CD4-positive, alpha-beta T cell treated with Interleukin-10 for 1 hour (primary cell): ENCODE measurements at places on chromosomes 3 and 15.

DNA sequence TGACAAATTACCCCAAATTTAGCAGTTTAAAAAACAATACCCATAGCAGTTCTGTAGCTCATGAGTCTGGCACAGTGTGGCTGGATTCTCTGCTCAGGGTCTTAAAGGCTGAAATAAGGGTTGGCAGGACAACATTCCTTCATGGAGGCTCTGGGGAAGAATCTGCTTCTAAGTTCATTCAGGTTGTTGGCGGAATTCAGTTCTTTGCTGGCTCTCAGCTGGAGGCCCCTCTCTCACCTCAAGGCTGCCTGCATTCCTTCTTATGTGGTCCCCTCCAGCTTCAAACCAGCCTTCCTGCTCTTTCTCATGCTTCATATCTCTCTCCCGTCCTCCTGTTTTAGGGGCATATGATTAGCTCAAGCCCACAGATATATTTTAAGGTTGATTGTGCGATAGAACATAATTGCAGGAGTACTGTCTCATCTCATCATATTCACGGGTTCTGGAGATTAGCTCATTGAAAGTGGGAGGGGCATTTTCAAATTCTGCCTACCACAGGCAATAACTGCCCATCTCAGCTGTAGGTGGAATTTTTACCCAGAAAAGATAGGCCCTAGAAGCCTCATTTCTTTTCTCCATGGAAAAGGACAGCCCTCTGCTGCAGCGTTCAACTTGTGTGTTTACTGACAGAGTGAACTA is 5.6 kb upstream of the ZBTB47 start:
- DNase-seq: no peak

GRCh38 chr15:29685156-29686078 is 136.9 kb downstream of the TJP1 start:
- DNase-seq: no peak

- no peak for DNase-seq
Observed at GRCh38 chr15:52728899-52729298, 49.7 kb upstream of the ATOSA start.

- no peak for DNase-seq
Observed at GRCh38 chr15:80992006-80992405, 2.4 kb upstream of the MESD start.

DNA sequence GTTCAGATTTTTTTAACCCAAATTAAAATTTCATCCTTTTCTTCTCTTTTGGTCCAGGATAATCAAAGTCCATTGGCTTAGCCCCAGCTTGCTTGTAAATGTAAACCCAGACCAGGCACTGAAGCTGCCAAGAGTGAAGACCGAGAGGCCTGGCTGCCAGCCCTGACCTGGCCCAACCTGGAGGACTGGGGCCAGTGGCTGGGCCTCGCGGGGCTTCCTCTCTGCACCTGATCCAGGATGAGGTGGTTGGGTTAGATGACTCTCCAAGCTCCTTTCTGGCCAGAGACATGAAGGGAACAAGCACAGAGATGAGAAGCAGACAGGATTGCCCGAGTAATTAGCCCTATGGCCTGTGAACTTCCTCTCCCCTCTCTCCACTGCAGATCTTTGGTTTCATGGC is 50.6 kb downstream of the CMTM6 start:
- DNase-seq: no peak

DNA sequence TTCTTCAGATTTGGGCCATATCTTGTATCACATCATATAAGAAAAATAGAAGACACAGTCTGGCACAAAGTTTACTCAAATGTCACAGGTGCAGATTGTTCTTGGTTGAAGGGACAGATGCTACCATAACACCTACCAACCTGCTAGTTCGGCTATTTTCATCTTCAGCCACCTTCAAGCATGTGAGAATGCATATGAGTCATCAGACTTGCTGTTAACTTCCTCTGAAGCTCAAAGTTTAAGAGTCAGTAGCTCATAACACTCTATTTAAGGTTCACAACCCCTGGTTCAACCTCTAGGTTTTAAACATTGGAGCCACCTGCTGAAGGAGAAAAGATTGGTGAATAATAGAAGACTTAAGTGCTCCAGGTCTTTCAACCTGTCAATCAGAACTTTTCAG is 522.8 kb downstream of the NLGN1 start:
- no peak for DNase-seq

DNA sequence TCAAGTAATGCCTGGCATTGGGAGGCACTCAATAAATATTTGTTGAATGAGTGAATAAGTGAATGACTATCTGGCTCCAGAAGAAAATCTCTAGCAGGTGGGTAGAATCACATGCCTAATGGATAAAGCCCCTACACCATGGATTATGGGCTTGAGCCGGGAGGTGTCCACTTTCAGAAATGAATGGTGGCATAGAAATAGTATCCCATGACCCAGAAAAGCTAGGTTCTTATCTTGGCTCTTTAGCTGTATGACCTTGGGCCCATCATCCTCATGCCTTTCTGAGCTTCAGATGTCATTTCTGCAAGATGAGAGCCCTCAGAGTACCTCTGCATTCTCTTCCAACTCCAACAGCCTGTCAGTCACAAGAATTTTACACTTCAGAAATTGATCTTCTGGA is 37.3 kb upstream of the TNIK start:
- no peak for DNase-seq

GRCh38 chr3:112043621-112044201 is 9.2 kb downstream of the TMPRSS7 start:
- peak; percentile 67 for DNase-seq

DNA sequence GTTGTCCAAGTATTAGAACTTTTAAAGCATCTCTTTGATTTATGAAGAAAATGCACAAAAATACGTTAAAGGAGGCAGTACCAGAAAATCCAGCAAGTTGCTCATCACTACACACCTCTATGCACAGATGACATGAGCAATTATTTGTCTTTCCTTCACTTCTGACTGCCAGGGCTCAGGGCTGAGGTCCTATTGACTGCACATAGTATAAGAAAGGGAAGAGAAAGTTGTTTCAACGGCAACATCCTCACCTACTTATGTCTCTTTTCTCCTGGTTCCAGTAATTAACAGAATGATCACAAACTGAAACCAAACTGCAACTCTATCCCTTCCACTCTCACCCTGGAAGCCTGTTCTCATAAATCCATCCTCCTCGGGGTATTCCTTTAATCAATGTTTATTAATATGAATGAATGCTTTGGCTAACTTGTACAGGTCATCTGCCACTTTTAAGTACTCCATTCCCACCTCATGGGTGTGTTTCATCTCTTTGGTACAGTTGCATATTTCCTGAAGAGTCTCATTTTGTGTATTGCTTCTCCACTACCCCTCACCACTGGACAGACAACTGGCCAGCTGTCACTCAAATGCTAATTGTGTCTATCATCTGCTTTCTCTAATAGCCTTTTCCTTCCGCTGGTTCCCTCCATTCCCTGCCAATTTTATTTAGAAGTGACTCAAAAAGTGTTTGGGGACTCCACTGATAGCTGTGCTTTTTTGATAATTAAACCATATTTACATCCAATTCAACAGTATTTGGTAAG is 34.5 kb downstream of the RAB27A start:
- DNase-seq: no peak

- DNase-seq: no peak
Observed at GRCh38 chr3:14278265-14278798, 99.7 kb downstream of the LSM3 start.

DNA sequence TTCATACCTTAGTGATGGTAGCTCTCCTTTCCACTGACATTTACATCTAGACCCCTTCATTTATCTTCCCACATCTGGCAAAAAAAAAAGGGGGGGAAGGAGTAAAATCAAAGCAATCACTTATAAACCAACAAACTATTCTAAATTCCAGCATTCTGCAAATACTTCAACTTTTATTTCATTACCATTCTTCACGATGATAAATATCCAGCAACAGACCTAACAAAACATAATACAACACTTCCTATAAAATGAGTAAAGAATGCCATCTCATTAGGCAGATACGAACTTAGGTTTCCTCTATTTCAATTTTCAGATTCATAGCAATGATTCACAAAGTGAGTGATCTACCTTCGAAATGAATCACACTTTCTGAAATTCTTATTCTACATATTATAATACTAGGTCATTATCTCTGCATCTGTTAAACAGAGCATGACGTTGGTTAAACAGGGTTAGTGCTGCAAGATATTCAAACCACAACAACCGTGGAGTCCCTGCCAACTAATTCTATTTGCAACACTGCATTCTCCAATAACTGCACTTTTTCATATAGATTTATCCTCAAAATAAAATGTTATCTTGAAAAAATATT is at the start of gene LRRFIP2:
TSS of gene LRRFIP2 (minus strand) at position 51 of the 595 bp plus-strand sequence. CDS start 25,599 bp downstream, outside the sequence.
- peak; percentile 18 for DNase-seq

DNA sequence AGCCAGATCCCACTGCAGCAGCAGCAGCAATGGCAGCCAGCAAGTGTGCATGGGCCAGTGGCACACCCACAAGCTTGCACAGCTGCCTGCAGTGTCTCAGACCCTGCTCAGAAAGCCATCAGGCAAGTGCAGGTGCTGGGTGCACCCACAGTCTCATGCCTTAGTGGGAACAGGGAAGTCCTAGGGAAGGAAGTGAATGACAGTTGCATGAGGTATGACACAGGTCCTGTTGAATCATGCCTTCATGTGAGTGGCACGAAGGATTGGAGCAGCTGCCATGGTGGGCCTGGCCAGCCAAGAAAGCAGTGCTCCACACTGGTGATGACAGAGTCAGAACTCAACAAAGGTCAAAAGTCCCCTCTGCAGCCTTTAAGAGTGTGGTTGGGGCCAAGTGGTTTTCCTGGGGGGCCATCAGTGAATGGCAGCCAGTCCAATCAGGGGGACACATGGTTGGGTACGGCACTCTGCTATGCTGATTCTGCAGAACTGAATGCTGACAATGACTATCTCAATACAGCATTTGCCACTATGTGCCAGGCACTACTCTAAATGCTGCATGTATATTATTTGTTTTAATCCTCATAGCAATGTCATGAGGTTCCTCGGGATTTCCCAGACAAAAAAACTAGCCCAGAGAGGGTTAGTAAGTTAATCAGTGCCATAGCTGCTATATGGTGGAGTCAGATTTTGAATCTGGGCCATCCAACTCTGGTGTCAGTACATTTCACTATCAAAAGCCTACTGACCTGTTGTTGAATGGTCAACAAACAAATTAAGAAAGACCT is 94.3 kb downstream of the AQP9 start:
- DNase-seq: no peak

GRCh38 chr3:152331998-152332397 is 63.3 kb downstream of the MBNL1 start:
- DNase-seq: no peak

GRCh38 chr3:129425213-129425612 is 3.2 kb downstream of the EFCAB12 start:
- no peak for DNase-seq

DNA sequence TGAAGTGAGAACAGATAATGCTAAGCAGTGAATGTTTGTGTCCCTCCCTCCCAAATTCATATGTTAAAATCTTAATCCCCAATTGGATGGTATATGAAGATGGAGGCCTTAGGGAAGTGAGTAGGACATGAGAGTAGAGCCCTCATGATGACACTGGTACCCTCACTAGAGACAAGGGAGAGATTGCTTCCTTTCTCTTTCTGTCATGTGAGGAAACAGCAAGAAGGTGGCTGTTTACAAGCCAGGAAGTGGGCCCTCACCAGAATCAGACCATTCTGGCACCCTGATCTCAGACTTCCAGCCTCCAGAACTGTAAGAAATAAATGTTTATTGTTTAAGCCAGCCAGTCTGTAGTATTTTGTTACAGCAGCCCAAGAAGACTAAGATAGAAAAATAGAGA is 209.5 kb downstream of the SATB1 start:
- DNase-seq: no peak

DNA sequence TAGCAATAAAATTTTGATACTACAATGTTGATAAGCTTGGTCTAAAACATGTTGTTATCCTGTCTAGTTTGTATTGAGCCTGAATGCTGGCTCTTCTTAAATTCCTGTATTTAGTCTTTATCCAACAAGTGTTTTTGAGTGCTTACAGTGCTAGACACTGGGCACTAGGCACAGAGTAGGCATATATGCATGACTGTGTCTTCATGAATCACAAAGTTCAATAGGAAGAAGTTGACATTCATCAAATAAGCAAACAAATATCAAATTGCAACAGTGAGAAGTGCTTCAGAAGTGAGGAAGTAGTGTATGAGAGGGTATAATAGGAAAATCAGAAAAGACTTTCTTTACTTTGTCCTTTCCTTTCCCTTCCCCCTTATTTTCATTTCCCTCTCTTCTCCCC is 6.8 kb downstream of the CD96 start:
- no peak for DNase-seq

DNA sequence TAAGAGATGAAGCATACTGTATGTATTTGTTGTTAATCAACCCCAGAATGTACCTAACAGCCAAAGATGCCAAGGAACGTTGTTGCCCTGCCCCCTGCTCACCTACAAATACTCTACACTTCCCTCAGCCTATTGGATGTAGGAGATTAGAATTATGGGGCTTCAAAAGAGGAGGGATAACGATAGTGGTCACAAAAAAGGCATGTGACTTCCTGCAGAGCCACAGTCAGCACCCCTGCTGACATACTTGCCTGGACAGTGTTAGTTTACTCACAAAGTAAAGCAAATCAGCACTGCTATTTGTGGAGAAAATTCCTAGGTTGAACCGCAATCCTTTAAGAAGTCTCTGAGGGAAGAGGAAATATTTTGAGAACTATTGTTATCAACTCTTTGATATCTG is 37.9 kb downstream of the PARP15 start:
- no peak for DNase-seq

DNA sequence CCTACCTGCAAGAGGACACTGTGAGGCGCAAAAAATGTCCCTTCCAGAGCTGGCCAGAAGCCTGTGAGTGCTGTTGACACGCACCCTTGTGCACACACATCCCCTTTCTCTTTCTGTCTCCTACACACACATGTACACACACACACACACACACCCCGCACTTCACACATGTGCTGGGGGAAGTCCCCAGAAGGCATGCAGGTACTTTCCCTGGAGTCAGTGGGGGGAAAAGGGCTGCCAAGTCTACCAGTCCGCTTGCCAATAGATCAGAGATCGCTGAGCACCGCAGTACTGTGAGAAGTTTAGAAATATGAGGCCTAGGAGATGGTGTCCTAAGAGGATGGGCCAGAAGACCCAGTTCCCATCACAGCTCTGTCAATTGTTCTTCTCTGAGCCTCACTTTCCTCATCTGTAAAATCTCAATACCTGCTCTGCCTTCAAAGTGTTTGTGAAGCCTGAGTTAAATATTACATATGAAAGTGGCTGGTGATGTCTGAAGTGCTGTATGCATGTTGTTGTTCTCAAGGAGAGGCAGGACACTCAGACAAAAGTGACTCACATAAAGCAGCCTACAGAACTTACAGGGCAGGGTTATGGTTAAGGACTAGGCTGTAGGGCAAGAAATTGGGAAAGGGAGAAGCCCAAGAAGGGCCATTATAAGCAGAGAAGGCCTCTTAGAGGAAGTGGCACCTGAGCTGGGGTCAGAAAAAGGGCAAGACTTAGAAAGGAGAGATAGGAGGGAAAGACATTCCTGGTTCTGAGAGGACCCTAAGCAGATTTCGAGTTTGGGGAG is 6.8 kb downstream of the IL17RE start:
- peak; percentile 23 for DNase-seq

DNA sequence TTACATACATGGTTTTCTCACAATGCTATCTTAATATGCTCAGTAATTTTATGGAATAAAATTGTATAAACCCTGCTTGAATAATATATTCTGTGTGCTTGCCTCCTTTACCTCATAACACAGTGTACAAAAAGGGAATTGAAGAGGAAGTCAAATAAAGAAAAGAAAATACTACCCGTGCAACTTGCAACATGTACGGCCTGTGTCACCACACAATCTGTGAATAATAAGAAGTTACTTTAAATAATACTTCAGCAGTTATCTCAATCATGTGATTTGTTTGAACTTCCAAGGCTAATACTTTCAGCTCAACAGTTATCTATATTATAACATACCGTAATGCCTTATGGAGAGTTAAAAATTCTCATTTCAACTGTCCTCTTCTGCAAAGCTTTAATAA is 58.1 kb upstream of the SATB1 start:
- DNase-seq: no peak

GRCh38 chr15:40330368-40330836 is 6.9 kb downstream of the INAFM2 start:
- no peak for DNase-seq
